MCF 10A (cell line): ENCODE measurements at places on chromosomes 3 and 15.

DNA sequence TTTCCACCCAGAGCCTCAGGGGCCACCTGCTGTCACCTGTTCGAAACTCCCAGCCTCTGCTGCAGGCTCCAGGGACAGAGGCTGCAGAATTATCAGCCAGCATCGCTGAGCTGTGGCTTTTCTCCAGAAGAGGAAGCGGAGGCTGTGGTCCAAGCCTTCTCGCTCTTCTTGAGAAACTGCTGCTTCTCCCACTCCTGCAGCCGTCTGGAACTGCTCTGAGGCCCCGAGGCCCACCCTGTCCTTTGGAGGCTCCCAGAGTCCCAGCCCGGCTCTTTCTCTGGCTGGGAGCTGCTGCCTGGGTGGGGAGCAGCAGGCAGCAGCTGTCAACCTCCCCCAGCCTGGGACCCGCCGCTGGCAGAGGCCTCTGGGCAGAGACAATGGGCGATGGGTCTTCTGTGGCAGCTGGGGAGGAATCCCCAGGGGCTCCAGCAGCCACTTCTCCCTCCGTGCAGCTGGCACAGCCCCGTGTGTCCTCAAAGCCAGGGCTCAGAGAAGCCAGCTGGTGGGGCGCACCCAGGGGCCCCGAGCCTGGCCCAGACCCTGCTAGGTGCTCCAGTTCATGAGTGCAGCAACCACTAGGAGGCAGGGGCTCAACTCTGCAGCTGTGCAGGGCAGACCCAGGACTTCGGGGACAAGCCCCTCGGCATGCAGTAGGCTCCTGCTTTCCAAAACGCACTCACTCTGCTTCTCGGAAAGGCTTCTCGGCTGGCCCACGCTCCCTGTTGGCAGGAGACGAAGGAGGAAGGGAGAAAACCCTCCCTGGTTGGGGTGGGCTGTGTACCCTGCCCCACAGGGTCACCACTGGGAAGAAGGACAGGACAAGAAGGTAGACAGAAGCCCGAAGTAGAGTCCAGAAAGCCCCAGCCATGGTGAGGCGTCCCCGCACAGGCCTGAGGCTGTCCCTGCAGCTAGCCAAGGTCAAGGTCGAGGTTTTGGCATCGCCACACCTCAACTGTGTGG is 49.9 kb upstream of the FURIN start:
- no peak for DNase-seq

- DNase-seq, result no peak
Observed at GRCh38 chr15:68541743-68542142, 37.0 kb upstream of the CORO2B start.

GRCh38 chr3:120852412-120852811 is 55.6 kb upstream of the STXBP5L start:
- no peak for DNase-seq

DNA sequence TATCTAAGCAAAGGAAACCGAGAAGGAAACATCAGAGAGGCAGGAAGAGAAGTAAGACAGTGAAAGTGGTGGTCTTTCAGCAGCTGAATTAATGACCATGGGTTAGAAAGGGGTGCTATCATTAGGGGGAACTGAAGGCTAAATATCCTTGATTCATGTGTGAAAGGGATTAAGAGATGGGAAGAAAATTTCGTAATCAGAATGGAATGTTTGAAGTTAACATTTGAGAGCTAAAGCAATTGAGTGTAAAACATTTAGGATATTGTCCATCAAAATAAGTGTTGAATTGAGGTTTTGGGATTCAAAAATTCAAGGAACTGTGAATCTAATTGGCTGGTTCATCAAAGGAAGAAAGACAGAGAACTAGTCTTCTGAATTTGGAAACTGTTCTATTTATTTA is 4.1 kb upstream of the ECT2 start:
- DNase-seq, result no peak

DNA sequence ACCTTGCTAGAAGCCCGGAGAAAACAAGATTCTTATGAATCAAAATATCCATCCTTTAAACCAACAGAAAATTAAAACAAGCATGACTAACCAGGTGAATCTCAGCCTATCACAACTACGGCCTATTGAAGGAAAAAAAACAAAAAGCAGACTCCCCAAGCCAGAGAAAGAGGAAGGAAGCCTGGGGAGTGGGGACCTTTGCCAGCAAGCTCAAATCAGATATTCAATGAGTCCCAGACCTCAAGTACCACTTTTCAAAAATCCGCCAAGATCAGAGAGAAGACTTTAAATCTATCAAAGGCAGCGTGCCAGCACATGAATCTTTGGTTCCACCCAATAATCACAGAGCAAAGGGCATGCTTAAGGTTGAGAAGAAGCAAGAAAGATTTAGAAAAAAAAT is 253.8 kb downstream of the NTRK3 start:
- DNase-seq, result no peak

GRCh38 chr15:36810656-36811449 is 231.4 kb downstream of the CDIN1 start:
- peak; percentile 17 for DNase-seq

DNA sequence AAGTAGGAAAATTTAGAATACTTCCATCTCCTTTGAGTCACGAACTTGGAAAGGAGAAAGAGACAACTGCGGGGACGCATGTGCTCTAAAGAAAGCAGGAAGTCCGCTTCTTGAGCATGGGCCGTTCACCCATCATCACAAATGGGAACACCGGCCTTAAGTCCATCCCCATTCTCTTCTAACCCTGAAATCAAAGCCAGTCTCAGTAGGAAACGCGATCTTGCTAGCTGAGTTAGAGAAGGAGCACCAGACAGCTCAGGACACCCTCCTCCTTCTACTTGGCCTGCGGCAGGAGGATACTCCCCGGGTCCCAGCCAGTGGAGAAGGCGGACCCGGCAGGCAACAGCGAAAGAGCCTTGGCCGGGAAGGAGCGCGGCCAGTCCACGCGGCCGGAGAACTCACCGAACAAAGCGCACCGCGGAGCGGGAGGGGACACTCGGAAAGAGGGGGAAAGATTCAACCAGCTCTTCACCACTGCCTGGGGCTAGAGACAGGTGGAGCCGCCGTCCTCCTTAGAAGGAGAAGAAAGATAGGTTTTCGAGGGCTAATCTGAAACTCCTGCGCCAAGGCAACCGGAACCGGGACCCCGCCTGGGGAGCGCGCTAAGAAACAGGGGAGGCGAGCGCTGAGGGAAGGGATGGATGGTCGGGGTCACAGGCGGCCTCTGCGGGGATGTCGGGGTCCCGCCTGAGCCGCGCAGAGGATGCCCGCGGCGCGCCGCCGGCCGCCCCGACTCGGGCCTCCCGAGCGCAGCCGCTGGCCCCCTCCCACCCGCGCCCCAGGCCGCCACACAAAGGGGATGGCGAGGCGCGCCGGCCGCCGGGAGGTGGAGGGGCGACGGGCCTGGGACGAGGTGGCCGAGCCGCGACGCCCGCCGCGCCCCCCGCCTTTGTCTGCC is 818 bp downstream of the SLC4A7 start:
- DNase-seq, result peak; percentile 71

DNA sequence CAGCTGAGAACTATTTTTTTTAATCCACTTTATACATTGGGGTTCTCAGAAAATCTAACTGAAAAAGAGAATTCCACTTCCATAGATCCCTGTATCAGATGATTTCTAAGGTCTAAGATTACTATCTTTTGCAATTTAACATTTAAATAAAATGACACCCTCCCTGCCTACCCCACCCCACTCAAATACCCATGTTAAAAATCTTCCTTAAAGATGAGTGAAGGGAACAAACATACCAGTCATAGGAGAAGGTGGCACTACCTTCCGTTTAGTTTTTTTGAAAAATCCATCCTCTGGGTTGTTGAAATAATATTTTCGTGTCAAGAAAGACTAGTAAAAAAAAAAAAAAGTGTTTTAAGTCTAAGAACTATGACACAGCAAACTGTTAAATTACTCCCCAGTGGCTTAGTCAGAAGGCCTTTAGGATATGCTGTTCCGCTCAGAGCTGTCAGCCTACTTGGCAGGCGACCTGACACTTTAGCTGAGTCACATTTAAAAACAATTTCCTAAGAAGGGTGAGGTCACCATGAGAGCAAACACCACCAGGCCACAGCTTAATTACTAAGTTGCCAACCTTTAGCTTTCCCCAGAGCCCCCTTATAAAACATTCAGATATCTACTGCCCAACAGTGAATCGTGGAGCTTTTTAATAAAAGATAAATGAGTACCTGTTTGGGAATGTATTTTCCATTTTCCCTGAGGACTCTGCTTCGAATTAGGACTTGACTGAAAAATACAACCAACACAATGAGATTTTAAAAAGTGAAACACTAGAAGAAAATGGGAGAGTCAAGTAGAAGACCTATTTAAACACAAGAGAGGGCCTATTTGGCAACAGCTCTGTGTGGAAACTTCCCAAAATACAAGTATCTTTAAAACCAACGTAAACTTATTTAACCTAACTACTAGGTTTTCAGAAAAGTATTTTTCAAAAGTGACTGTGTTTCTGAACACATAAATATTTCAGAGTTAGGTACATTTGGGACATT is 9.6 kb downstream of the EMC3 start:
- peak; percentile 97 for DNase-seq

DNA sequence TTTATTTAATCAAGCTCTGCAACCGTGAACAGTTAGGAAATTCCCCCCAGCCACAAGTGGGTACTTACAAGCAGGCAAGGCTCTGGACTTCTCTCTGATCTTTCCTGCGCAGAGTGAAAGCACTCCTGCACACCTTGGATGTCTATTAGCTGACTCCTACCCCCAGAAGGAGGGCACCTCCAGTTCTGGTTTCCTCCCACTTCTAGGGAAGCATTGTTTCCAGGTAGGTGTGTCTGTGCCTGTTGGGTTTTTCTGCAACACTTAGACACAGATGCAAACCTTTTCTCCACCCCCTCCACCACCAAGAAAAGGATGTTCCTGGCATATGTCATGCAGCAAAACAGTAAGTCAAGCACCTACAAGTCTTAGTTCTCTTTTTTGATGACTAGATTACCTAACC is at the start of gene ZBED2:
ZBED2 (minus strand) TSS at position 115 of the 400 bp plus-strand sequence. CDS start 1,145 bp downstream, outside the sequence.
- peak; percentile 79 for DNase-seq

GRCh38 chr3:170864525-170865208 is 5.3 kb downstream of the RPL22L1 start:
- DNase-seq, result peak; percentile 34

- no peak for DNase-seq
Observed at GRCh38 chr3:46019707-46020106, 7.6 kb downstream of the XCR1 start.

GRCh38 chr3:86984271-86984670 is 6.7 kb downstream of the VGLL3 start:
- DNase-seq, result no peak

DNA sequence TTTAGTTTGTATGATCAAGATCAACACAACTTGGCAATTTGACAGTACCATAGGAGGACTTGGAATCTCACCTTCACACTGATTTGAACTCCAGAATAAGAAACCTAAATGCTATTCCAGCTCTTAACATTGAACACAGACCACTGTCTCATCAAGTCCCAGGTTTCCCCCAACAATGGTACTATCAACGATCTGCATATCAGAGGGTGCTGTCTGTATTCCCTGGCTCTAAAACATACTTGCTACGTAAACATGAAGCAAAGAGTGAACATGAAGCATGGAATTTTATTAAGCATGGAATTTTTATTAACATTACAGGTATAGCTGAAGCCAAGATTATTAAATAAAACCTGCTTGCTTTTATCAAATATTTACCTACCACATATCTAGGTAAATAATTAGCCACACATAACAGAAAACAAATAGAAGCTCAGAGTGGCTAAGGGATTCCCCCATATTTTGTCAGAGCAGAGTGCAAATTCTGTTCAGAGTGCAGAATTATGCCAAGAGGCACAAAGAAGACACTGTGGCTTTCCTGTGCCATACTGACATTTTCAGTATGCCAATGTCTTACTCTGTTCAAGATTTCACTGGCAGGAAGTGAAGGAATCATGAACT is 22.2 kb upstream of the RIOX2 start:
- DNase-seq, result no peak

DNA sequence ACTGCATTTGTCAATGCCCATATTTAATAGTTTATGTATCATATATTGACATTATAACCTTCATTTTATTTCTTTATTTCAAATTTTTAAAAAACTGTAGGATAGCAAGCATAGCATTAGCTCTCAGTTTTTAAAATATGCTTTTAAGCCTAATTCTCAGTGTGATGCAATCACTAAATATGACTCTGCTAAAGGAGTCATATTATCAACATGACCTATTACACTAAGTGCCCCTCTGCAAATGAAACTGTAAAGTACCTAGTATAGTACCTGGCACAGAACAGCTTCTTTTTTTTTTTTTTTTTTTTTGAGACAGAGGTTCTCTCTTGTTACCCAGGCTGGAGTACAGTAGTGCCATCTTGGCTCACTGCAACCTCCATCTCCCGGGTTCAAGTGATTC is 179.4 kb upstream of the CGNL1 start:
- peak; percentile 13 for DNase-seq

GRCh38 chr15:79192462-79193036 is 90.0 kb upstream of the ANKRD34C start:
- DNase-seq, result no peak

DNA sequence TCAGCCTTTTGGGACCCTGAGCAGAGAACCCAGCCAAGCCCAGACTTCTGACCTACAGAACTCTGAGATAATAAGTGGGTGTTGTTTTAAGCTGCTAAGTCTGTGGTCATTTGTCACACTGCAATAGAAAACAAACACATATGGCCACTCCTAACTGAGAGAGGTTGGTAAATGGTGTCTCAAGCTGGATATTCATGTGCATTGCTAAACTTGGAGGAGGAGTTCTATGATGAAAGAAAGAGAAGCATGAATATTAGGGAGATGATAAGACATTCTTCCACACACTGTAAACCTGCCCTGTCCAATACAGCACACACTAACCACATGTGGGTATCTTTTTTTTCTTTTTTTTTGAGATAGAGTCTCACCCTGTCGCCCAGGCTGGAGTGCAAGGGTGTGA is 27.8 kb upstream of the UBL7 start:
- DNase-seq, result no peak

- DNase-seq, result no peak
Observed at GRCh38 chr3:138642226-138642926, 33.8 kb downstream of the FAIM start.

DNA sequence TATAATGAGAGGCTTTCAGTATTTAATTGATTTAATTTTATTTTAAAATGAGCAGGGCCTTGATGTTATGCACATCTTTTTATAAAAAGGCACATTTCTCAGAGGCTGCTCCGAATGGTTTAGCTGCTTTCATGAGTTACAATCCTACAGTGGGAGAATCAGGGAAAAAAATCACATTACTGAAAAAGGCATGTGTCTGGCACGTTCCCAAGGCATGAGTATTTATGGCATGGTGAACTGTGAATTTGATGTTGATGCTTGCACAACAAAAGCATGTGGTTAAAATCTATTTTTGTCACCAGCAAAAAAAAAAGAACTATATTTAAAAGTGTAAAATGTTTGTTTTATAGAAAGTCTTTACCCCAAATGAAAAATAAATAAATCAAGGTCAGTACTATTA is 485.2 kb upstream of the ROBO2 start:
- peak; percentile 16 for DNase-seq
